ENCODE measurements at places on chromosomes 4 and X.

DNA sequence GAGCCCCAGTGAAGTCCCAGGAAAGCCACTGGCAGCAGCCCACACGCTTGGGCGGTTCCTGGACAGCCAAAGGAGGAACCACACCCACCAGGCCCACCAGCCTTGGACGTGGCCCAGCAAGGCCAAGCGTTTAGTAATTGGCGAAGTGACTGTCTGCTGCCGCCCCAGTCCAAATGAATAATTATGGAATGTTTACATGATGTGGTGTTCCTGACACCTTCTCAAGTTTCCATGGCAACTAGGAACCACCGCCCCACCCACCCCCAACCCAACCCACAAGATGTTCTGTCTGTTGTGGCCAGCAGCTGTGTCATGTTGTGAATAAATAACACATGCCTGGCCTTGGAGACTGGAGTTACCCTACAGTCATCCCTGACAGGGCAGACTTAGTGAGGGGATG lies 22.3 kb downstream of the APLN start:
- no peak for DNase-seq
- no peaks in the 10 kb centered on the region for H3K27me3 ChIP-seq
- H3K36me3 ChIP-seq, result no peaks in the 10 kb centered on the region

GRCh38 chr4:68283714-68284113 lies 38.2 kb upstream of the TMPRSS11B start:
- no peak overlapping the region for H3K4me3 ChIP-seq
- H3K27me3 ChIP-seq, result peaks cover 5% of the 10 kb centered on the region
- H3K27ac ChIP-seq, result no peak overlapping the region
- no peaks in the 10 kb centered on the region for H3K36me3 ChIP-seq
- H3K4me1 ChIP-seq, result no peaks in the 10 kb centered on the region
- no peak for DNase-seq

GRCh38 chr4:90486346-90486745 lies 359.2 kb downstream of the CCSER1 start:
- no peak for DNase-seq
- H3K27me3 ChIP-seq, result no peaks in the 10 kb centered on the region

DNA sequence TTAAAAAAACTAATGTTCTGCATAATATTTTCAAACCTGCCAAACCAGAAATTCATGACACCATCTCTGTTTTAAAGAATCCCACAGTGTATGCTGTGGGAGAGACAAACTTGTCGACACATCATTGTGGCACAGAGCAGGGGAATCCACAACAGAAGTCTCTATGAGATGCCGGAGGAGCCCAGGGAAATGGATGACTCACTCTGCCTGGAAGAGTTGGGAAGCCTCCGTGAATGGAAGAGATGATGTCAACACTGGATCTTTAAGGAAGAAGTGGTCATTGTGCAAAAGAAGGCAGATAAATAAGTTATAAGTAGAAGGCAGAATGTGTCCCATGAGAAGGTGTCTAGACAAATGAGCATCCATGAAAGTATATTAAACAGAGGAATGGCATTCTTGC lies 595.1 kb downstream of the RAB28 start:
- no peaks in the 10 kb centered on the region for H3K4me1 ChIP-seq
- H3K27me3 ChIP-seq, result no peaks in the 10 kb centered on the region
- H3K36me3 ChIP-seq, result no peaks in the 10 kb centered on the region

DNA sequence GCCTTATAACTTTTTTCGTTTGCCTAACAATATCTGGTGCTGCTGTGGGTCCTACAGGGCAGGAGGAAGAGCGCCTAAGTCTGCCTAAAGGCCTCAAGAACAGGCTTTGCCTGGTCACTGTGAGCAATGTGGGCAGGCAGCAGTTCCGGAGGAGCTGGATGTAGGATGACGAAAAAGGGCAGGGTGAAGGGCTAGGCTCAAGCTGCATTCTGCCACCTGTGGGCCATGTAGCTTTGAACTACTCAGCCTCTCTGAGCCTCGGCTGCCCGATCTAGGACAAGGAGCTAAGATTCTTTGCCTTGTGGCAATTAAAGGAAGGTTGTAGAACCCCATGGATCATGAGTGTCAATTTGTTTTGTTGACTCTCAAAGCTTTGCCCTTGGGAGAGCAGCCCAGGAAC lies 57.1 kb upstream of the MAMLD1 start:
- H3K27me3 ChIP-seq, result no peaks in the 10 kb centered on the region
- no peak overlapping the region for H3K27ac ChIP-seq
- no peak for DNase-seq
- H3K4me1 ChIP-seq, result peaks cover 3% of the 10 kb centered on the region
- no peak overlapping the region for H3K4me3 ChIP-seq

All from natural killer cell (primary cell).